Activated T-cell treated with anti-CD3 and anti-CD28 coated beads, Interleukin-2, amount 50 U/mL, for 48 hours (primary cell): ENCODE measurements at places on chromosomes 3 and 15.

GRCh38 chr15:78637776-78638435 lies 3.1 kb downstream of the CHRNB4 start:
- no peak for DNase-seq

DNA sequence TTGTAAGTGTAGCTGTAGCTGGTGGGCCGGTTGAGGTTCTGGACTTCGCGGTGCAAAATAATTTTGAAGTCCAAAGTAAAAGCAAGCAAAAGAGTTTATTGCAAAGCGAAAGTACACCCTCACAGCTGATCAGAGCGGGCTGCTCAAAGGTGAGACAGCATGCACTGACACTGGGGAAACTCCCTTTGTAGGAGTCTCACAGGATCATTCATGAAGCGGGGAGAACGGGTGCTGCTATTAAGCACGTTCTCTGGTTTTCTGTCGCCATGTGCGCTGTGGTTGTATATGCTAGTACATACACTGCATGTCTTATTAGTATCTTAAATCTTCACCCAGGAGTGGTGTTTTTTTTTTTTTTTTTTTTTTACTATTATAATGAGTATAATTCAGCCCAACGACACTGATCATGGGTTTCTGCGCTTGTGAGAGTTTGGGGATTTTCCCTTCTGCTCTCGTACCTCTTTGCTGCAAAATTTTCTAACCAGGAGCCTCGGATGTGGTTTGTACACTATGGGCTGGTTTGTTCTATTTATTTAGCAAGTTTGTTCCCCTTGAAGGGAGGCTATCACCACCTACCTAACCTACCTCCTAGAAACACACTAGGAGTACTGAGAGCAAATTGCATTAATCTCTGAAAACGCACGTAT lies 1.4 kb upstream of the AP4E1 start:
- DNase-seq: peak; percentile 82

DNA sequence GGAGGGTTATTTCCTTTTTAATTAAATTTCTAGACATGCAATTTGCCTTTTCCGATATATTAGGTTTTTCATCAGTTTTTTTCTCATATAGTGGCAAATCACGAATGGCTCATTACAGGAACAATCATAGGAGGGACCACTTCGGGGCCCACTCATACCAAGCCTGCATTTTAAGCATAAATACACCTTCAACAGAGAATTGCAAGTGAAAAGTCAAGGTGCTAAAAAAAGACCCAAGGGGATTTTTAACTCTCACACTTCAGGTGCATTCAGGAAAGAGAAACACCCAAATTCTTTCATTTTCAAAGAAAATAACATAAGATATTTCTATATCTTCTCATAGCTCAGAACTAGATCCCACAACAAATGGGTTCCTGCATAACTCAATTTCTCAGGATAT lies 979.6 kb upstream of the NR2F2 start:
- no peak for DNase-seq

DNA sequence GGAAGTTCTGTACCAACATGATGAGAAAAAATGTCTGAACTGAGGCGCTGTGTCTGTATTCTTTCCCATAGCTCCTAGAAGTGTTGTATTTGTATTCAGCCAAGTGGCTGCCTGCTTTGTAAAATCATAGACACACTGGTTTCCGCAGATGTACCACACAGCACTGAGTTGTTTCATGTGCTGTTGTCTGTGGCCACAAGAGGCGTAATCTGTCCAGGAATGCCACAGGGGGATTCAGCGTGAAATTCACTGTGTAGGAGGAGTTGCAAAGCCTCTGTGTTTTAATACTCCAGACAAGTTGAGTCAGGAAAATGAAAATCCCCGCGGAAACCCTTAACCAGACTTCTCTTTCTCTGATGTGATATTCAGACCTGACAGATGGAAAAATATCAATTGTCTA lies 462.2 kb downstream of the NSUN3 start:
- DNase-seq: no peak

GRCh38 chr15:28106294-28107110 lies 7.4 kb upstream of the OCA2 start:
- DNase-seq: peak; percentile 32

- DNase-seq: peak; percentile 54
These were observed 27.6 kb upstream of the RAB7A start for GRCh38 chr3:128698211-128699047.

- DNase-seq: no peak
These were observed 186.9 kb downstream of the PDZRN3 start for GRCh38 chr3:73437828-73438227.

- DNase-seq: no peak
These were observed 389.0 kb upstream of the LMCD1 start for GRCh38 chr3:8112587-8112986.

- DNase-seq: no peak
These were observed 50.6 kb downstream of the CFAP20DC start for GRCh38 chr3:58999134-58999773.

DNA sequence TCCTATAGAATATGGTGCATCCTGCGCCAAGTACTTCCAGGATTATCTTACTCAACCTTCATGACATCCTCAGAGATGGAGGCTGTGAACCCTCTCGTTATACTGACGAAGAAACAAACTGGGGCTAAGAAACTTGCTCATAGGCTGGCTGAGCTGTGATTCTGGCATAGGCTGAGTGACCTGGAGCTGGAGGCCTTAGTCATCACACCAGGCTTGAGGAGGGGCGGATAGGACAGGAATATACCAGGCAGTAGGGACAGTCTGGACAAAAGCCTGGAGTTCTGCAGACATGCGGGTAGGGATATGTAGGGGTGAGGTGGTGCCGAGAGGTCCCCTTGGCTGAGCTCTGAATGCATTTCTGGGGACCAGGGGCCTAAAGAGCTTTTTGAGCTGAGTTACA lies 18.1 kb downstream of the HEMK1 start:
- peak; percentile 55 for DNase-seq

- DNase-seq: no peak
These were observed 23.7 kb downstream of the ESYT3 start for GRCh38 chr3:138457863-138458735.

GRCh38 chr3:41158947-41159346 lies 40.4 kb upstream of the CTNNB1 start:
- DNase-seq: peak; percentile 20

DNA sequence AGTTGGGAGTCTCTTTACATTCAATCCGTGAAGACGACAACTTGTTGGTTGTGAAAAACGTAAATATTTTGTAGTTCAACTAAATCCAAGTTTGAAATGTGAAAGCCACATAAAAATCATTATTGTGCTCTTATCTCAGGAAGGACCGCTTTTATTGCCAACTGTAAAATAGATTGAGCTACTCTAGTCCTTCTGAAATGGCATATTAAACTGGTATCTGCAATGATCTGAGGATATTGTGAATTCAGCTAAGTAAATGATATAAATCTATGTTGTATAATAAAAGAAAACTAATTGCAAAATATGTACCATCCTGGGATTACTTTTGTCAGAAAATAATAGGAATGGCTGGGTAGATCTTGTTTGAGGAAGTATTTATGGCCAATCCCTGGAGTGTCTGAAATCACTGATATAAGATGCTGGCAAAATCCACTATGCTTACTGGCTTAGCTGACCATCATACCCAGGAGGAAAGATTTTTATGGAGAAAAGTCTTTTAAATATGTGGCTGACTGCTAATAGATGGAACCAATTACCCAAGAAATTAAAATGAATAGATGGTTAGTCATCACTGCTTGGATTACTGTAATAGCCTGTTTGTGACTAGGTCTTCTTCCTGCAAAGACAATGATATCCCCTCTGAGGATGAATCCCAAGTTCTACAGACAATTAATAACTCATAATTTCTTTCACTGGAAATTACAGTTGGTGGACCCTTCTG lies 191.8 kb downstream of the SEMA6D start:
- DNase-seq: no peak
